ENCODE measurements at places on chromosomes 11 and 22.
A peak's percentile ranks its signal among the peaks of the same experiment; 100 is the strongest.

DNA sequence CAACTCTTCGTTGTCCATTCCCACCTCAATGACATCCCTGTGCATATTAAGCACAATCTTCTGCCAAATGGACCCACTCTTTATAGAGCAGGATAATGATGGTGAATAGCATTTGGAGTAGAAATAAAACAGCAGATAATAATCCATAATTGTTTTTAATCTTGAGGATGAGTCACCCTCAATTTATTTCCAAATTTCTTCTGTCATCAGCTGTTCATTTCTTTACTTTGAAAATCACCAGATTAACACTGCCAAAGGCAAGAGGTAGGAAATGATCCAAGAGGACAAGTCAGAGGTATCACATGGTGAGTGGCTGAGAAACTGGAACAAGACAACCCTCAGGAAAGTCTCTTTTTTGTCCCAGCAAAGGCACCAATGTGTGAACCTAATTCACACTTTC lies 7.3 kb upstream of the AMBRA1 start:
- no peak for DNase-seq

- no peak for DNase-seq
Observed at GRCh38 chr11:128451652-128452470, 135.5 kb downstream of the ETS1 start.

- DNase-seq, result no peak
Observed at GRCh38 chr11:65978391-65979238, 17.1 kb downstream of the SART1 start.

DNA sequence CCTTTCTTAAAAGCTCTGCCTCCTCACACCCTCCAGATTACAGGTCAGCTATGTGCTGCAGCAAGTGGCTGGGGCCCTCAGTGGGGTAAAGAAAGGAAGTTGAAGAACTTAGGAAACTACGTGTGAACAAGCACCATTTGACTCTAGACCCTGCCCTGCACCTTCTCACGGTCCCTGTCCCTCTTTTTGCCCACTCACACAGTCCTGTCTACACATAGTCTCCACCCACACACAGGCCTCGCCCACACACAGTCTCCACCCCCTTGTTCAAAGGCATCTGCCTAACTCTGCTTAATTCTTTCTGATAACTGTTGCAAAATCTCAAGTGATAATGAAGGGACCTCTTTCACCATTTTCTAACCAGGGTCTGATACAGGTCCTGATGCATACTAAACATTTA lies 59.0 kb downstream of the TMPRSS5 start:
- DNase-seq, result peak; percentile 34

GRCh38 chr22:45678961-45679912 lies 7.6 kb downstream of the ATXN10 start:
- no peak for DNase-seq

DNA sequence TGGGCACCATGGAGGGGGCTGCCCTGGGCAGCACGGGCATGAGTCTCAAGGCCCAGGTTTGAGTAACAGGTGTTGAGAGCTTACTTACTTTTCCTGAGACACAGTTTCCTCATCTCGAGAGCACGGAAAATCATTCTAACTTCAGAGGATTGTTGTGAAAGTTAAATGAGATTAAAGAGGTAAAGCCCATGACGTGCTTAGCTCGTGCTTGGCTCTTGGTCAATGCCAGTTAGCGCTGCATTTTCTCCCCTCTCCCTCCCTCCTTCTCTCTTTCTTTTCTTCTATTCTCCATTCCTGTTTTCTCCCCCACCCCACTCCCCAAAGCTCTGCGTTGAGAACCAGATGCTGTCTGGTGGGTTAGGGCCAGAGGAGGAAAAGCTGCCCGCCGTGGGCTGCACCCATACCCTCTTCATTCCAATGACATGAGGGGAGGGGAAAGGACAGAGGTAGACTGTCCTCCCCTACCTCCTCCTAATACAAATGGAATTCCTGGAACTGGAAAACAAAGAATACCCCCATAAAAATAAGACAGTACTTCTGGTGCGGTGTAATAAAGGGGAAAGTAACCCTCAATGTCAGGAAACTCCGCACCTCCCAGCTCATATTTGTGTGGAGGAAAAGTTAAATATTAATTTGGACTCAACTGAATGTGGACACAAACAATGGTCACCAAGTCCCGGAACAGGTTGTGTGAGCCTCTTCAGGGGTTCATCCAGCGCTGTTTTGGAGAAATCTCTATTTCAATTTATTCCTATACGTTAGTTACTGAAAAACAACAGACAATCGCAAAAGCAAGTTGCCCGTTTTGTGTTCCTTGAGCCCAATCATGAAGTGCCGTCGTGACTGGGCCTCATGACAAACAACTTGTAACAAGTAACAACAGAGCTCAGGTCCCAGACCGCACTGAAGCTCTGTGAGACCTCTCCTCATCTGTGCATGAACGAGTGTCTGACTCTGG lies 54.8 kb upstream of the B3GAT1 start:
- DNase-seq, result no peak

GRCh38 chr11:93054881-93055280 lies 85.4 kb downstream of the MTNR1B start:
- no peak for DNase-seq

DNA sequence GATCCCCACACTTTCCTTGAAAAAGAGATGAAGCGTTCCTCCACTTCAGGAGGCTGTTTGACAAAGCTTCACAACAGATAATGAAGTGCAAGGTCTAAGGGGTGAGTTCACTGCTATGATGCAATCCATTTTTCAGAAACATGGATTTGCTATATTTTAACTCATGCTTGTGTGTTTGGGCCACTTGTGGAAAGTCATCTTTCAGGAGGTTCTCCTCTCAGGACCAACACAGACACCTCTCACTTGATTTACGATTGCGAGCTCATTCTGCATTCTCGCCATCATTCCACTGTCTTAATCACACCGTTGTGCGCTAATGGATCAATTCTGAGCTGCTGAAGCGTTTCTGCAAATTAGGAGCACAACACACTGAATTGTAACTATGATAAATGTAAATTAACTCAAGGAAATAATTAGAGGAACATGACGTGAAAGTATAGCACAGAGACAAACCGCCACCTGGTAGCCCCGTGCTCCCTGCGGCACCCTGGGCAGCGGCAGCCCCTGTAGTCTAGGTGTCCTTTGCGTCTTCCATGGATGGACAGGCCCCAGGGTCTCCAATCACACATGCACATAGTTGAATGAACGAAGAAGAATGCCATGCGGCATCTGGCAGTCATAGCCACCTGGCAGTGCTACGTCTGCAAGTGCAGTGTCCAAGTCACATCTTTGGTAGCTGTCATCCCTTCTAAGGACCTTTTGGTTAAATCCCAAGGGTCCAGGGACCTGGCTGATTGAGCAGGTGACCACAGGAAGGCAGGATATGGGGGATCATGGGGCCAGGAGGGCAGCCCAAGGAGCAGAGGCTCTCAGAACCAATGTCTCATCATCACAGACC lies 28.1 kb upstream of the RTL6 start:
- no peak for DNase-seq

DNA sequence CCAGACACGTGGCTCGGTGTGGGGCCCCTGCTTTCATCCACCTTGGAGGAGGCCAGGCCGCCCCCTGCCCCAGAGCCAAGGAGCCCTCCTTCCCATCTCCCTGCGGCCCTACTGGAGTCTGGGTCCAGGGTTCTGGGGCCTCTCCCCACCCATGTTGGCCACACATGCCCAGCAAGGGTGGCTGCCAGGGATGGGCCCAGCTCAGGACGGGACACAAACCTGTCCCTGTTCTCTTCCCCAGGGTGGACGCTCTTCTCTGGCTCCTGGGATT lies 4.6 kb downstream of the PANX2 start:
- no peak for DNase-seq

DNA sequence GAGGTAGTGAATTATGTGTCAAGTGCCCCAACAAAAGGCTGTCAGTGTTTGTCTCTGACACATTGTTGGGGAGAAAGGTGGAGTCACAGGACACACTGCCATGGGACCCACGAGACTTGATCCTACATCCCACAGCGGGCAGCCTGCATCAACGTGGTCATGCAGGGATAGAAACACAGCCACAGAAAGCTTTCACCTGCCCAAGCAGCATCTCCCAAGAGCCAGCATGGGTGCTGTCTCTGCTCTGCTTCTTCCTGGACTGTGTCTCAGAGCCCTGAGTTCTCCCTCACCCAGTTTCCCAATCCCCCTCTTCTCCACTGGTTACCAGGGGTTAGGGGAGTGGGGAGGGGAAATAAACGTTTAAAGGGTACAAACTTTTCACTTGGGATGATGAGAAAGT lies 97.2 kb downstream of the VPREB1 start:
- DNase-seq, result no peak

DNA sequence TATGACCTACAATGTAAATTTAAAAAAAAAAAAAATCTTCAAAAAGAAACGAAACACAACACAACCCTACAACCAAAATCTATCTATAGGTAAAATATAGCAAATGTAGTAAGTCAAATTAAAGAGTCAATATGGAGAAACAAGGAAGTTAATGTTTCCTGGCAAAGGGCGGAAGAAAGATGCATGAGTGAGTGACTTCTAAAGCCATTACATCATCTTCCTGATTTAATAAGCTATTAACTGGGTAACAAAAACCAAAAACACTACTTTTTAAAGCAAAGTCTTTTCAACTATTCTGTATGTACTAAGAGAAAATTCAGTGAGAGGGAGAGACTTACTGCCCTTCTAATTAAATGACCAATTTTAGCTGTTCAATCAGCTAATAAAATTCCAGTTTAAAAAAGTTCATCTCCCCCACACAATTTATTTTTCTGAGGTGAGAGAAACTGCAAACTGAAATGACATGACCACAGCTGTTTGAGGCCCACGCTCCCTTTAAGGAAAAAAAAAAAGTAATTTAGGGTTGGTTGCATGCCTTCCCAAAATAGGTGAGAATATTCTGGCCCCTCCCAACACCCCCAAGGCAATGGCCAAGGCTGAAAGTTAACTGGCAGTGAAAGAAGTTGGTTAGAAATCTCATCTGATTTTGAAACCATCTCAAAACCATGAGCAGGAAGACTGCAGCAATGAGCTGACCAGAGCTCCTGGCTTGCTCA lies 5.9 kb downstream of the SF1 start:
- no peak for DNase-seq

GRCh38 chr22:47919001-47919441 lies 1156.6 kb downstream of the TBC1D22A start:
- DNase-seq, result no peak

GRCh38 chr11:132712466-132712865 lies 819.8 kb downstream of the OPCML start:
- no peak for DNase-seq

- no peak for DNase-seq
Observed at GRCh38 chr11:128297091-128297651, 290.2 kb downstream of the ETS1 start.

- DNase-seq, result no peak
Observed at GRCh38 chr11:19734171-19734570, 21.5 kb downstream of the NAV2 start.

Data from hematopoietic multipotent progenitor cell treated with erythropoietin and hydrocortisone succinate and interleukin-3 and kit ligand, for 15 days (in vitro differentiated cells).